ENCODE measurements at places on chromosomes 4 and X.

DNA sequence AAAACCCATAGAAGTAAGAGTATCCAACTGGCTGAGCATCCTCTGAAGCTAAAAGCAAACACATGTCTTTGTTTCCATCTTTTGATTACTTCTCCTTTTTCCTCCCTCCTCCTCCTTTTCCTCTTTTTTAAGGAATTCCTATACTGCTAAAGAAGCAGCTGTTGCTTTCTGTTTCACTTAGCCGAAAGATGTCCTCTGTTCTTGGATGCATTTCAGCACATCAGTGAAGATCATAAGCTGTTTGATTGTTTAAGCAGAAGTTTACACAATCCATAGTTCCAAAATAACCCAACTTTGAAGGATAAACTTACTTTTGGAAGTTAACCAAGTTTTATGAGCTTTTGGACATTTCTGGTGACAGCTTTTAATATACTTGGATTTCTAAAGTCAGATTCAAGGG, 55.1 kb upstream of the TNIP3 start:
- DNase-seq: no peak

DNA sequence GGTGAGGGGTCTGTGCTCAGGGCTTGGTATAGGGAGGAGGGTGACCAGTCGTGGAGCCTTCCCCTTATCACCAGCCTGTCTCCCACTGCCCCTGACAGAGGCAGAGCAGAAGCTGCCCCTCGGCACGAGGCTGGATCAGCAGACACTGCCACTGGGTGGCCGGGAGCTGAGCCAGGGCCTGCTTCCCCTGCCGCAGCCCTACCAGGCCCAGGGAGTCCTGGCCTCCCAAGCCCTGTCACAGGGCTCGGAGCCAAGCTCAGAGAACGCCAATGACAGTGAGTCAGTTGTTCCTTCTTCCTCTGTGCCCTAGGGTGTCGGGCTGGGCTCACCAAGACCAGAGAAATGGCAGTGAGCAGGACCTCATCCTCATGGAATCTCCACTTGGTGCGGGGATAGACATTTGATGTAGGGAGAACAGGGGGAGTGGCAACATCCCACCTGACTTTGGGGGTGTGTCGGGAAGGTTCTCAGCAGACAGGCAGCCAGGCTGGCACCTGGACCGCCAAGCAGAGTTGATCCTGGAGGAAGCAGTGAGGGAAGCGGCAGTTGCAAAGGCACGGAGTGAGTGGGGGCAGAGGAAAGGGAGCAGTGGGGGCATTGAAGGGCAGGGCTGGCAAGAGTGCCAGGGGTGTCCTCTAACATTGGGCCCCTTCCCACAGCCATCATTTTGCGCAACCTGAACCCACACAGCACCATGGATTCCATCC, 14.3 kb upstream of the UBA1 start:
- DNase-seq: no peak

DNA sequence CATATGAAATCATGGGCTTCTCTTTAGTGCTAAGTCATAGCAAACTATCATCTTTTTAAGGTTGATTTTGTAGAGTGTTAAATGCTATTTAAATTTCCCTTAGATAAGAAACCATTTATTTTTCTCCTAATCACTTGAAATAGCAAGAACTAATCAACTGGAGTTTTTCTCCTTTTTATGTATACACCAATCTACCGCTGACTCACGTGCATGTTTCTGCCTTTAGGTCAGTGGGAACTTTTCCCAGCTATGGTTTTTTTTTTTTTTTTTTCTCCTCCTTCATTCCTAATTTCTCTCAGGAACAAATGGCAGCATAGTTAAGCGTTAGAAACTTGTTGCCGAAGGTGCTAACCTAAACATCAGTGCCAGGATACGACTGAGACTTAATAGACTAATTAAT, 176.4 kb downstream of the BMPR1B start:
- DNase-seq: no peak

DNA sequence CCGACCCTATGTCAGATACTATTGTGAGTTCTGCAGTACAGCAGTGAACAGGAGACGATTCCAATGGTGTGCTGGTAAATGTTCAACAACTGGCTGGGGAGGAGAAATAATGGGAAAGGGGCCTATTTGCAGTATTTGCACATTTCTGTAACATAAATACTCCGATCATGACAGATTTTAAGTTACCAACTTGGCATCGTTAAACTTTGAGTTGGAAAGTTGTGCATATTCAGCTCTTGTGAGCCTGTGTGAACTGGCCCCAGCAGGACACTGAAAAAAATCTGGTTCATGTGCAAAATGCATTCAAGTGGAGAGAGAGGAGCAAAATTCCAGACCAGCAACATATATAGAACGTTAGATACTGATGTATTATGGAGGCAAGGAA, 175.0 kb downstream of the MAPK10 start:
- DNase-seq: no peak

- no peak for DNase-seq
Measured at GRCh38 chr4:120540625-120541024, 381.9 kb downstream of the PRDM5 start.

DNA sequence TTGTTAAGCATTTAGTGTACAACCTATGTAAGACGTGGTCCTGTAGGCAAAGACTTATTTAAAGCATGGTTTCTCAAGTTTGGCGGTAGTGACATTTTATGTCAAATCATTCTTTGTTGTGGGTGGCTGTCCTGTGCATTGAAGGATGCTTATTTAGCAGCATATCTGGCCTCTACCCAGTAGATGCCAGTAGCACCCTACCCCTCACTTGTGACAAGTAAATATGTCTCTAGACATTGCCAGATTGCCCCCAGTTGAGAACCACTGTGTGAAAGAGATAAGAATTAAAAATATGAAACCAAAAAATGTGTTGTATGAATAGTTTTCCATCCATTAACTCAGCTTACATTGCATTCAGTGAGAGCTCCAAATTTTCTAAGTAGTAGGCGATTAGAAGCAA, 25.5 kb downstream of the MMAA start:
- peak; percentile 6 for DNase-seq

GRCh38 chr4:150493851-150494250, 88.1 kb upstream of the MAB21L2 start:
- no peak for DNase-seq

- no peak for DNase-seq
Measured at GRCh38 chrX:47633689-47634590, 4.2 kb upstream of the CFP start.

DNA sequence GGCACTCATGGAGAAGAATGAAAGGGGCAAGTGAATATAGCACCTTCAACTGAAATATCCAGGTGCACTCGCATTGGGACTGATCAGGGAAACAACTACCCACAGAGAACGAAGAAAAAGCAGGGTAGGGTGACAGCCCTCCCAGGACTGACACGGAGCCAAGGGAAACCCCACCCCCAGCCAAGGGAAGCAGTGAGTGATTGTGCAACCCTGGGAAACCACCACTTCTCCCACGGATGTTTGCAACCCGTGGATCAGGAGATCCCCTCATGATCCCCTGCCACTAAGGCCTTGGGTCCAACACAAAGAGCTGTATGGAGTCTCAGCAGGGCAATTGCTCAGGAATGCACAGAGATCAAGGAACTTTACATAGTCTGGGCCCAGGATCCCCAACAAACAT, 158.5 kb upstream of the HCCS start:
- no peak for DNase-seq

- DNase-seq: no peak
Measured at GRCh38 chr4:77127837-77128621, 29.0 kb upstream of the CCNG2 start.

- DNase-seq: no peak
Measured at GRCh38 chr4:31124008-31124585, 403.9 kb downstream of the PCDH7 start.

GRCh38 chr4:97370568-97370967, 772.7 kb downstream of the STPG2 start:
- DNase-seq: no peak

Measured in SK-MEL-5 (cell line).